Stimulated activated CD4-positive, alpha-beta T cell treated with anti-CD3 and anti-CD28 coated beads, TNF-alpha, amount 100 ng/mL, for 24 hours (primary cell): ENCODE measurements at places on chromosomes 5 and 9.
A peak's percentile ranks its signal among the peaks of the same experiment; 100 is the strongest.

DNA sequence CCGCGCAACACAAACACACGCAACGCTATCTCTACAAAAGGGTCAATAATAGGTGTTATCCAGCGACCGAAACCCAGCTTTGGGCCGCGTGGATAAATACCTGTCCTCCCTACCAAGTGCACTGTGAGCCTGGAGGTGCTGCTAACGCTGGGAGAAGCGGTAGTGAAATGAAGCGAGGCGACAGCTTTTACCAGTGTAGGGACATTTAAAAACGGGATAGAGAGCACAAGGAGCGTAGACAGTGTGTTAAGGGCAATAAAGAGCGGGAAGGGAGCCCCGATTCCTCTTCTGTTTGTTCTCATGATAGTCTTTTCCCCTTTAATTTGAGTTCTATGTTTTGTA, 421 bp upstream of the DEPDC1B start:
- DNase-seq: no peak

DNA sequence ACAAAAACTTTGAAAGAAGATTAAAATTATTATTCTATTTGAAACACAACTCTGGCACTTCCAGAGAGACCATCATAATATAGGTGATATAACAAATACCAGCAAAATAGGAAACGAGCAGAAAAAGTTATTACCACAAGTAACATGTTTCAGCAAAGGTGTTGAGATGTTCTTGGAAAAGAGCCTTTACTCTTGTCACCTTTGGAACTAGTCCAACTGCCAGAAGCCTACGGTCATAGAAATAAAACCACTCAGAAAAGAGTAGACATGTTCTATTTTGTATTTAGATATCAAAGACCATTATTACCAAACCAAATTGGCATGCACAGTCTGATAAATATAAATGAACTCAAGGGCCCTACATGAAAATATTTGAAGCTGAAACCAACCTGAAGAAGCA, 145.0 kb upstream of the DMAC1 start:
- DNase-seq: no peak

- no peak for DNase-seq
Measured at GRCh38 chr9:122347348-122348287, 23.2 kb upstream of the PTGS1 start.

DNA sequence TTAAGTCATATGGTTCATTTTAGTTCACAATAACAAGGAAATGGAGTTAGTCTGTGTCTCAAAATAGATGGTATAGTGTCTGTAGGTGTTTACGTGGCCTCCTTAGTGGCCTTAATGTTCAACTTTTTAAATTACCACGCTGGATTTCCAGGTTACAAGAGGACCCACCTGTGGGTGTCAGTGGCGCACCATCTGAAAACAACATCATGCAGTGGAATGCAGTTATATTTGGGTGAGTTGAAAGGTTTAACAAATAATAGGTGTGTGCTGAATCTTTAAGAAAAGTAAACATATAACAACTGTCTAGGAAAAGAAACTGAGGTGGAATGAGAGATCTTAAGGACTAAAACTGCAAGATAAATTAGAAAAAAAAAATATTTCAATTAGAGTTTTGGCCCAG, 2.9 kb downstream of the UBE2B start:
- no peak for DNase-seq

- no peak for DNase-seq
Measured at GRCh38 chr5:32753051-32753450, 41.9 kb downstream of the NPR3 start.

DNA sequence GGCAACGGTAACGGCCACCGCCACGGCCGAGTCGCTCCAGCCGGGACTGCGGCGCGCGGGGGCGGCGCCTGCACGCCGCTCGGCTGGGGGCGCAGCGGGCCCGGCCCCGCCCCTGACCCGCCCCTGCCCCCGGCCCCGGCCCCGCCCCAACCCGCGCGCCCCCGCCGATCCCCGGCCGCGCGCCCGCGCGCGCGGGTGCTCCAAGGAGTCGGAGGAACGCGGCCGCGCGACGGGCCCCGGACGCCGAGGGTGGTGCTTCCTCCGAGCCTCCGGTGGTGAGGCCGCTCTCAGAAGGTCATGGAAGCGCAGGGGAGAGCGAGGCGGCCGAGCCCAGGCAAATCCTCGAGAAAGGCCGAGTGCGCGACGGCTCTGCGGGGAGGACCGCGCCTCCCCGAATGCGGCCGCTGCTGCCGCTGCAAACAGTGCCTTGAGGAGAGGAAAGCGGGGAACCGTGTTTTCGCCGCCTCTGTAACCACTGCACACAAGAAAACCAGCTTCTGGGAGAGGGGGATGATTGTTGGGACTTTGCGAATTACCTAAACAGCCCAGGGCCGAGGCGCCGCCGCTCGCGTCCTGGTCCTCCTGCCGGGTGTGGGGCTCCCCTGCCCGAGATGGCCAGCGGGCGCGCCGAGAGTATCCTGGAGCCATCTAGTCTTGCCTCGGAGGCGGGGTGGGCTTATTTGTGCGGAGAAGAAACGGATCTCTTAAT, at the start of gene LIFR:
LIFR (minus strand) TSS at position 48 of the 709 bp plus-strand sequence. CDS start 25,999 bp downstream, outside the sequence.
- peak; percentile 58 for DNase-seq

DNA sequence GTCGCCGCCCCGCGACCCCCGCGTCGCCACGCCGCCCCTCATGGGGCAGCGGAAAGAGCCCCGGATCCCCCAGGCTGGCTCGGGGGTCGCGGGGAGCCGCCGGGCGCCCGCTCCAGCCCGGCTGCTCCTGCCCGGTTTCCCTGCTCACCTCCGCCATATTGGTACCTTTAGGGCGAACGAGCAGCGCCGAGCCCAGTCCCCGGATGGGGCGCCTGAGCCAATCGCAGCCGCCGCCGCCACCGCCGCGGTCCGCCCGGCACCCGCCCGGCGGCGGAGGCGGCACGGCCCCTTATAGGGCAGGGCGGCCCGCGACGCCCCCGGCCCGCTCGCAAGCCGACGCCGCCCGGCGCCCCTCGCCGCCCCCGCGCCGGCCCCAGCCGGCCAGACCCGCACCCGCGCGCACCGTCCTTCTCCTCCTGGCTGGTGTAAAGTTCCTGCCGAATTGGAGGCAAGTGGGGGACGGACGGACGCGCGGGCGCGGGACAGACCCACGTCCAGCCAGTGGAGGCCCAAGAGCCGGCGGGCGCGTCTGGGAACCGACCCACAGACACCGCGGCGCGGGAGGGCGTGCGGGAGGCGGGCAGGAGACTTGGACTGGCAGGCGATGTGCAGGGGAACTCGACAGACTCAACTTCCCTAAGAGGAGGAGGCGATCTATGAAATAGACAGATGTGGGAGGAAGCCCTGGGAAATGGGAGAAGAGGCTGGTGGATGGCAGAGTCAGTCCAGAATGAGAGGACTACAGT, at the start of gene MIER3:
MIER3 (minus strand) TSS at position 178 of the 746 bp plus-strand sequence; CDS start at position 157, 21 bp downstream.
- peak; percentile 77 for DNase-seq

- DNase-seq: no peak
Measured at GRCh38 chr5:131846536-131846935, 49.7 kb upstream of the FNIP1 start.

DNA sequence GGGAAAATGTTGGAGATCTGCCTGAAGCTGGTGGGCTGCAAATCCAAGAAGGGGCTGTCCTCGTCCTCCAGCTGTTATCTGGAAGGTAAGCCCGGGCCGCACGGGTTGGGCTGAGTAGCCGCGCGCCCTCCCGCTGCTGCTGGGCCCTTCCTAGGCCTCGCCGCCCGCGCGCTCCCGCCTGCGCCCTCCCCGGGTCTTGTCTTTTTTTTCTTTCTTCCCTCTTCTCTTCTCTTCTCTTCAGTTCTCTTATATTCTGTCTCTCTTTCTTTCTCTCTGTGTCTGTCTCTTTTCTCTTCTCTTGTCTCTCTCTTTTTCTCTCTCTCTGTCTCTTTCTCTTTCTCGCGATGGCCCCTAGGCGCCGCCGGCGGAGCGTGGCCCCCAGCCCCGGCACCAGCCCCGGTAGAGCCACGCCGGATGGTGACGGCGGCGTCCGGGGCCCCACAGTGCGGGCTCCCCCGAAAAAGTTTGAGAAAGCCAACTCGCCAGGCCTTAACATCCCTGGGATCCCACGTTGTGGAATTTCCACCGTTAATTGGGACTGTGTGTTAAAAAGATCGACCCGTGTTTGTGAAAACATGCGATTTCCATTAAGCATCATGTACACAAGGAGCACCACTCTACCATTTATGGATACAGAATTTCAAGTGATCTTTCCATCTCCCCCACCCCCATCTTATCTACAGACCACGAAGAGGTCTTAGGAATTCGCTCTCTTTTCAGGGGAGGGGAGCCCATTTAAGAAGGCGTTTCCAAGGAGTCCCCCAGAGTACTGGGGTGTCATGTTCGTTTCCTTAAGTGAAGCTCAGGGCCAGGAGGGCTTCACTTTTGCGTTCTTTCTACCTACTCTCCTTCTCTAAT, 616 bp downstream of the ABL1 start:
- no peak for DNase-seq

DNA sequence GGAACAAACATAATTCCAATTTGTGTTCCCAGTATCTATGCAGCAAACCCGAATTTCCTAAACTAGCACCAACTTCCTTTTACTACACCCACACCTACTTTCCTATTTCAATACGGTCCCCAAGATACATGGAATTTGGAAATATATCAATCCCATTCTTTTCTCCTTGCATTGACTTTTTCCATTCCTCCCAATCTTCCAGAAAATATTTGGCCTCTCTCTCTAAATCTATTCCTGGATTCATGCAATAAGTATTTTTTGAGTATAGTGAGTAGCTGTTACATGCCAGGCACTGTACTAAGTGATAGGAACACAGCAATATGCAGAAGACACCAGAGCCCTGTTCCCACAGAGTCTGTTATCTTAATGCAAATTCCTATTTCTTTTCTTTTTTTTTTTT, 216.2 kb upstream of the PIK3R1 start:
- no peak for DNase-seq

DNA sequence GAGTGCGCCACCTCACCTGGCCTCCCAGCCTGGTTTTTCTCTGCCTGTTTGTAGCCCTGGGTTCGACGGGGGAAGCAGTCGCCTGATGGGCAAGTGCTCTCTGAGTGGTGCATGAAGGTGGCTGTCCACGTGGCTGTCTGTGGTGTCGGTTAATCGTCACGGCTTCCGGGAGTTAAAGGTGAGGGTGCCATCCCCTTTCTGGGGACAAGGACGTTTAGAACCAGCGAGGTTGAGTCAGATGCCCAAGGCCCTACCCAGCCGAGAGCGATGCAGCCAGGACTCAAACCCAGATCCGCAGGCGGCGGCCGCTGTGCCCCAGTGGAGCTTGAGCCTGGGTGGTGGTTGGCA, 47.7 kb downstream of the RXRA start:
- no peak for DNase-seq

DNA sequence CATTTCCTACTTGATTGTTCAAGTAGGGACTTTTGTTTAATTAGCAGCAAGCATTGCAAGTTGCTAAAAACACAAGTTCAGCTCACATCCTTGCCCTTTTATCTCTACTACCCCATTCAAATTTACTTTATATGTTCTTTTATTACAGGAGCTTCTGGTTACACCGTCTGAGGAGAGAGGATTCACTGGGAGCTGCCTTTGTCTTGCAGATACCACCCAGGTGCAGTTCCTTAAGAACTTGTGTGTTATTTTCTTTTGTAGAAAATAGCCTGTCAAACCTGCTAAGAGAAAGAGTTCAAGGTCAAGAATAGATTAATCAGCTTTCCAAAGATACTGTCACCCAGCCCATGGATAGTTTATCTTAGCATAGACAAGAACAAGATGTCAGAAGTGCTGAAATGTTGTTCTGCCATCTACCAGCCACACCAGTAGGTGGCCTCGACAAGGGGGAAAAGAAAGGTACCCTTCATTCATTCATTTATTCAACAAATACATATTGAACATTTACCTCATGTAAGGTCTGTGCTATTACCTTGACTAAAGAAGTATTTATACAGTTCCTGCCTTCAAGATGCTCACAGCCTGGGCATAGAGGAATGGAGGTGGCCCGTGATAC, 750.3 kb downstream of the MAT2B start:
- DNase-seq: no peak

DNA sequence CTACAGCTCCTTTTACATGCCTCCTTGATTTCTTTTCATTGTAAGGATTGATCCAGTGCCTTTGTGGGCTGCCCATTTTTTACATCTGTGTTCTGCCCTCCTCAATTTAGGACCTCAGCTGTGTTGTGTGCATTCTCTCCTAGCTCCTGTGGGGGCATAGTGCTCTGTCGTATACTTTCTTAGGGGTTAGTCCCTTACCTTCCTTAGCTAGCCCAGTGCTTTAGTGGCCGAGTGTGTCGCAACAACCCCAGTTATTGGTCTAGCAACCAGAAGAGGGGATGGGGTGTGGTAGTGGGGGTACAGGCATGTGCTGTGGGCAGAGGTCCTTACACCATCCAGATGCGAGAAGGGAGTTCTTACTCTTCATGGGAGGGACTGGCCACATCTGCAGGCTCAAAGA, 12.1 kb downstream of the MTRR start:
- DNase-seq: no peak

- no peak for DNase-seq
Measured at GRCh38 chr9:24189986-24190385, 355.7 kb downstream of the IZUMO3 start.

DNA sequence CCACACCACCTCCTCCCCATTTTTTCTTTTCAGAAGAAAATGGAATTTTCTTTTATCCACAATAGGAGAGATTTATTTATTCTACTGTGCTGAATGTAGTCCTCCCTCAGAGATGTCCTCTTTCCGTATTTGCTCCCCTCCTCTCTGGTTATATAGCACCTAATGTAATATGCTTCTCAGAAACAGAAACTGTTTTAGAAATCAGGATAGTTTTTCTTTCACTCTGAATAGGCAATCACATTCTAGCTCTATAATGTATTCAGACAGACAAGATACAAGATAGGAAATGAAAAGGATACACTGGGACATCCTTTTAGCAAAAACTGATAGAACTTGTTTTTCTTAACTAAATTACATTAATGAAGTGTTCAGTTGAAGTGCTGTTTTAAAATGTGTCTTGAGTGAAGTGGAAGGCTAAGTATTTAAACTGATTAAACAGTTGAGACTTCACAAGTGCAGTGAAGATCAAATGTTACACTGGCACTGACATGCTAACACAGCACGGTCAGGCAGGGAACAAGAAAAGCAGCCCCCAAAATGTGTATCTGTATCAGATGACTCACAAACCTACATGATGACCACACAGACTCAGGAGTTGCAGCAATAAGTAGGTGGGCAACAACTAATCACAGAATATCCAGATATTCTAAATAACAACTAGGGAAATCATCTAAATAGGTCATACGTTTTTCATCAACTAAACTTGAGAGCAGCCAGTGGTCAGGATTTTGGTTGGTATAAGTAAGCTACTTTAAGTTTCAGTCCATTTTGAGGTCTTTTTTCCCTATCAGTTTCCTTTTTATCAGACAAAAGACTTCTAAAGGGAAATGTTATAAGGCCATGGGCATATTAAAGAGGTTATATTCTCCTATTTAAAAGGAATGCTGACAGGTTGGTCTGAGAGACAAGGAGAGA, 260.4 kb downstream of the MLLT3 start:
- DNase-seq: no peak
